Ovary (tissue), 10 donors: ENCODE measurements at places on chromosomes 13 and 19. TPM values are rescaled to one million over a fixed set of nuclear protein-coding genes. Genes with fewer than 3 reads are reported as not detected.

The POLR1D gene
- total RNA-seq = 115 TPM

DNA sequence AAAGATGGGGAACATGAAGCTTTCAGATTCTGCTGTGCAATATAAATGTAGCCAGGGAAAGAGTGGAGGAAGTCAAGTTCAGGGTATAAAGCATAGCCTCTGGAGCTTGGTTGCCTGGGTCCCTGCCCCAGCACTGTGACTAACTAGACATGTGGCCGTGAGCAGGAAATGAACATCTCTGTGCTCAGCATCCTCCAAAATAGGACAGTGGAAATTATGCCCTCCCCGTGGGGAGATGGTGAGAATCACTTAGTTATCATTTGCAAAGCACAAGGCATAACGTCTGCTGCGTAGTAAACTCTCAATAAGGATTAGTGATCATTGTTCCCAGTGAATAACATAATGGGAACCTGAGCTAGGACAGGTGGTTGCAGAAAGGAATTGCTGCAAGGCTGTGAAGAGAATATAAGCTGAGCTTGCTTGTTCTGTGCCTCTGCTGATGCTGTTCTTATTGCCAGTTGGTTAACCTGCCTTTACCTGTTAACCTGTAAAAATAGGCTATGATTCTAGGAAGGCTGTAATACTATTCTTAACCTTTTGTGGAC is 441.0 kb downstream of the COG6 start:
- no peak for DNase-seq

The COL4A2 gene
- 91.2 TPM for total RNA-seq

GRCh38 chr19:6209680-6210079 is 70.1 kb downstream of the MLLT1 start:
- no peak for DNase-seq

The ZNF560 gene
- not detected for total RNA-seq

DNA sequence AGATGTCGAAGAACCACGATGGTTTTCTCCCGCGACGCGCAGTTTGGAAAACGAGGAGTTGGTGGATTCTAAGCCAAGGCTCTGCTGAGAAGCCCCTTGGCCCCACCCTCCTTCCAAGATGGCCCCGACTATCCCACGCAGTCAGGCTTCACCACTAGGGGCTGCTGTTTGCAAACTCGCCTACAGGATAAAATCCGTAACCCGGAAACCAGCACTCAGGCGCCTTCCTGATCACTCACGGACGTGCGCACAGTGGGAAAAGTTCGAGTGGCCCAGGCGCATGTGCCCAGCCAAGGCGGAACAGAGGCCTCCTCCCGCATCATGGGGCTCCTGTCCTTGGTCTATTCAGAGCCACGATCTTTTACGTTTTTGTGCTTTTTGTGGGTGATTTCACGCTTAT is 19.2 kb upstream of the UQCR11 start:
- peak; percentile 60 for DNase-seq

The ANGPTL8 gene
- total RNA-seq = not detected

DNA sequence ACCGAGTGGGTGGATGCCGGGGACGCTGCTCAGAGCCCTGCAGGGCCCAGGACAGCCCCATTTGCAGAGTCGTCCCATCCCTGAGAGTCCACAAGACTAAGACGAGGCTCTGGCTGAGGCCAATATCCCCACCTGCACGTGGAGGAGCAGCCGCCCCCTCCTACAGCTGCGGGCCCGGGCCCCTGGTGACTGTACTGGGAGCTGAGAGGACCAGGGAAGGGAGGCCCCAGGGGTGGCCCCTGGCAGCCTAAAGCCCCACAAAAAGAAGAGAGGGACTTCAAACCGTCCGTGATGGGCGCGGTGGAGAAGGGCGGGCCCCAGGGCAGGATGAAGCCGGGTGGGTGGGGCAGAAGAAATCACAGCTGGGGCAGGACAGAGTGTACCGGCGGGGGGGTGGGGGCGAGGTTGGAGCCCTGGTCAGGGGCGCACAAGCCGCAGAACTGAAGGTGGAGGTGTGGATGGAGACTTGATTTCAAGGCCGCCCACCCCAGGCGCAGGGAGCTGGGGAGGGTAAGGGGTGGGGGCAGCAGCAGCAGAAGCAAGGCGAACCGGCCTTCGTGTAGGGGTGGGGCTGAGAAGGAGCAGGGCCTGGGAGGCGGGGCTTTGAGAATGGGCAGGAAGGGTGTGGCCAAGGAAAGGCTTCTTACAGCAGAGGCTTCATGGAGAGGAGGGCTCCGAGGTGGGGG is 12.9 kb downstream of the CFD start:
- DNase-seq = peak; percentile 63

DNA sequence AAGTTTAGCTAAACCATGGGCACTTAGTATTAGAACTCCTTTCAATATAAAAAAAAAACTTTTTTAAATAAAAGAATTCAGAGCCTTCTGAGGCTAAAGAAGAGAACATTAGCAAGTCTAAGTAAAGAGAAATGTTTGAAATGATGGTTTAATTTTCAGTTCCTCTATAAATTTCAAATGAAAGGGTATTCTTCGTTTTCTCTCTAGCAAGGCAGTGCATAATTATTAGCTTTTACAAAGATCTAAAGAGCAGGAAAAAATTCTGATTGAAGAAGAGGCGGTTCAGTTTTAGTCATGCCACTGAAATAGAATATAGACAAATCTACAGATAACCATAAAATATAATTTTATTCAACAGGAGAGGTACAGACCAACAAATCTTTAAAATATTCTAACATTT is 18.0 kb downstream of the SUCLA2 start:
- DNase-seq = no peak

- no peak for DNase-seq
Observed at GRCh38 chr19:35774274-35775045, 904 bp upstream of the ARHGAP33 start.

DNA sequence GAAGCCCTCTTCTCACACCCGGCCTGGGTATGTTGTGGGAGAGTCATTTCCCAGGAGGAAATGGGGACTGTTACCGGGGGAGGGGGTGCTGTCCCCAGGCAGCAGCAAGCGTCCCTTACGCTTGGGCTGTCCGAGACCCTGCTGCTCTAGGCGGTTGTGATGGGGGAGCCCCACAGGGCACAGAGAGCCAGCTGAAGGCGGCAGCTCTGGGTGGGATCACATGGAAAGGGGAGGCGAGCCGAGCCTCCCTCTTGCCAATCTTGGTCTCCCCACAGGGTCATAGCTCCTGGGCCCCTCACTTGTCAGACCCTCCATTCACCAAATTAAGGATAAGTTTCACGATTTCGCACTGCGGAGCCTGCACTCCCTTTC is 22.0 kb downstream of the EPN1 start:
- no peak for DNase-seq

DNA sequence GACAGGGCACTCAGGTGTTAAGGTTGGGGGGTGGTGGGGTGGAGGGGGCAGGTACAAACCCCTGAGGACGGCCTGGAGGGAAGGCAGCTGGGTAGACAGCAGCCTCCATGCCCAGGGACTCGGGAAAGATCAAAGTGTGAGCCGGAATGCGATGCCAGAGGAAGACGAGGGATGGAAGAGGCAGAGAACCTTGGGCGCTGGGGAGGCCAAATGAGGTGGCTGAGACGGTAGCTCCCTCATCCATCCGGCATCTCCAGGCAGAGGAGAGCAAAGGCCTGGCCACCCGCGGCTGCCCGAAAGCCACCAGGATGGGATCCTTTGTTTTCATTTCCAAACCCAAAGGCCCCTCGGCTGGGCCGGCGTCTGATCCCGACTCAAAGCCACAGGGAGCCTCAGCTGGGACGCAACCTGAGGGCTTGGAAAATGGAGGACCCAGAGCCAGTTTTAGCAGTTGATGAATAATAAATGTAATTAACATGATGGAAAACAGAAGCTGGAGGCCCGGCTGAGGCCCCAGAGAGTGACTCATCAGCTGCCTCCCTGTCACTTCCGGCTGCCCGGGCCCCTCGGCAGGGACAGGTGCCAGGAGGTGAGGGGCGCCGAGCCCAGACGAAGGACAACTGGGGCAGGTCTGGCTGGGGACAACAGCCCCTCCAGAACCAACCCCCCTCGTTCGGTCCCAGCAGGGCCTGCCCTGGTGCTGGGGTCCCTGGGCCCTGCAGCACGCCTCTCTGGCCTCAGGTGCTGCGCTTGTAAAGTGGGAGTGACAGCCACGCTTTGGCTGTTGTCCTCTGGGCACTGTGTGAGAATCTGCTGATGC is 61.6 kb downstream of the CEBPG start:
- no peak for DNase-seq

The ZNF429 gene
- 13.2 TPM for total RNA-seq
